ENCODE measurements at places on chromosomes 6 and 20.

GRCh38 chr6:37257320-37257633 is 295 bp upstream of the TBC1D22B start:
- DNase-seq = no peak

DNA sequence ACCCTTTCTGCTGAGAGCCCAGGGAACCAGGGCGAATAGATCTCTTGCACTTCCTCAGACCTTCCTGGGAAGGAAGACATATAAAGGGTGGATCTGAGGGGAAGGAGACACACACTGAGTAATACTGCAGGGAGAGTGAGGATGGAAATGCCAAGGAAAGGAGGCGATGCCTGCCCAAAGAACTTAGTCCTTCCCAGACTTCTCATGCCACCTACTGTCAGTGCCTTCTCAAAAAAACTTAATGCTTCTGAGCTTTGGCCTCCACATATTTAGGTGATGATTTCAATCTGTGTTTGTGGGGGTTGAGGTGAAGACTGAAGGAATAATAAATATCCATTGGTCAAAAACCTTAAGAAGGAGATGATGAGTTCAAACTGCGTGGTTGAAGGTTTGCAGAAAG is 9.7 kb downstream of the BTN3A1 start:
- no peak for DNase-seq

DNA sequence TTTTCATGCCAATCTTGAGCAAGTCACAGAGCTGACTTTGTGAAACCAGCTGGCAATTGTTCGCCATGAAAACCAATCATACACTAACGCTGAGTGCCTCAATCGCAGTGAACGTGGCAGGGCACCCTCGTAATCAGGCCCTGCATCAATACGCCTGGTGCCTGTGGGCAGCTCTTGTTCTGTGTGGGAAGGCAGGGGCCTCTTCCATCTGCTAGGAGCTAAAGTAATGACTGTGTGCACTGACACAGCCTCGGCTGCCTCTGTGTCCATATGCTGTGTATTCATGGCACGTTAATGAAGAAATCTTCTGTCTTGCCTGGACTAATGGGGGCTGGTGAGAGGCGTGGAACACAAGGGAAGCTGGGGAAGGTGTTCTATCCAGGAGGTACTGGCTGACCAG is 27.8 kb upstream of the SYNDIG1 start:
- DNase-seq = no peak

DNA sequence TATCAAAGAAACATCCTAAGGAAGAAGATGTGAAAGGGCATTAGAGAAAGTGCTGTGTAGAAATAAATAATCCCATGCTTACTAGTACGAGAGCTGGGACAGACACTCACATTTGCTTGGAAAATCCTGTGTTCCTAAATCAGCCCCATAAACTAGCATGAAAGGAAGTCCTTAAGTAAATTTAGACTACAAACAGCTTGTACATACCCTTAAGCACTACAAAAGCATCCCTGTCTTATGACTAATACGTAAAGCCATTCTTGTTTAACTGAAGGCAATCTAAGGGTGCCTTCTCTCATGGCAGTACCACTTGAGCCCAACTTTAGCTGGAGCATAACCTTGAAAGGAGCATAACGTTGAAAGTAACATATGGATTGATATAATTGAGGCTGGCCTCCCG is 15.4 kb upstream of the FOXQ1 start:
- no peak for DNase-seq

GRCh38 chr6:39362487-39362865 is 40.0 kb upstream of the KCNK16 start:
- DNase-seq = no peak

DNA sequence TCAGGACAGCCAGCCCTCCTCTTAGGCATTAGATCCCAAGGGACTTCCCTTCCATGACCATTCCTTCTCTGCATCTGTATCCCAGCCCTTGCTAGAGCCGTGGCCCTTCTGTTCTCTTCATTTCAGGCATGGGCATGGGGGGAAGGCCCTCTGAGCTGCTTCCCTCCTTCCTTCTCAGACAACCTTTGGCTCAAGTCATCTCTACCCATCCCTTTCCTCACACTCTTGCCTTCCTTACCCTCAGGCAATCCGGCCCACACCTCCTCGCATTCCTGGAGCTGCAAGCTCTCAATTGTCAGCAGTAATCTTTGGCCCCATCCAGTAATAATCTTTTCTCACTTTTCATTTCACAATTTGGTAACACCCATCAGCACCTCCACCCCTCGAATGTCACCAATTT is 426.9 kb upstream of the JARID2 start:
- DNase-seq = no peak

DNA sequence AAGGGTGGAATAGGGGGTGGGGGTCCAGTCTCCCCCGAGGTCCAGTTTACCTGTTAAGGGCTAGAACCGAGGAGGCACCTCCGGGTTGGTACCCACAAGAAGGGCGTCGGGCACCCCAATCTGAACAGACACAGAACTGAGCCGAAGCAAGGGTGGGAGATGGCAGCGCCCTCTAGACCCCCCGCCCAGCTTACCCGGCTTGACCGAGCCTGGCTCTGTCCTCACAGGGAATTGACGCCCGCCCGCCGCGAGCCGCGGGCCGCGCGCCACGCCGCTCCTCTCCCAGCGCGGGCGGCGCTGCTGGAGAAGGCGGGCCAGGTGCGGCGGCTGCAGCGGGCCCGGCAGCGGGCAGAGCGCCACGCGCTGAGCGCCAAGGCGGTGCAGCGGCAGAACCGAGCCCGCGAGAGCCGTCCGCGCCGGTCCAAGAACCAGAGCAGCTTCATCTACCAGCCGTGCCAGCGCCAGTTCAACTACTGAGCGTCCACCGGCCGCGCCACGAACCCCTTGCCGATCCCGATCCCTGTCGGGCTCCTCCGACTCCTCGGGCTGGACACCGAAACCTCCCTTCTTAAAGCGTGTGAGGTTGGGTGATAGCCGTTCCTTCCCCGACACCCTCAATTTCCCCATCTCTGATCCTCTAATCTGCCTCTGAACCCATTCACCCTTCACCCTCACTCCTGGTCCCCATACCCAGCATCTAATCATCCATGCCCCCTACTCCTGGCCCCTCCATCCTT is 5.9 kb downstream of the TP53INP2 start:
- DNase-seq = peak; percentile 95

DNA sequence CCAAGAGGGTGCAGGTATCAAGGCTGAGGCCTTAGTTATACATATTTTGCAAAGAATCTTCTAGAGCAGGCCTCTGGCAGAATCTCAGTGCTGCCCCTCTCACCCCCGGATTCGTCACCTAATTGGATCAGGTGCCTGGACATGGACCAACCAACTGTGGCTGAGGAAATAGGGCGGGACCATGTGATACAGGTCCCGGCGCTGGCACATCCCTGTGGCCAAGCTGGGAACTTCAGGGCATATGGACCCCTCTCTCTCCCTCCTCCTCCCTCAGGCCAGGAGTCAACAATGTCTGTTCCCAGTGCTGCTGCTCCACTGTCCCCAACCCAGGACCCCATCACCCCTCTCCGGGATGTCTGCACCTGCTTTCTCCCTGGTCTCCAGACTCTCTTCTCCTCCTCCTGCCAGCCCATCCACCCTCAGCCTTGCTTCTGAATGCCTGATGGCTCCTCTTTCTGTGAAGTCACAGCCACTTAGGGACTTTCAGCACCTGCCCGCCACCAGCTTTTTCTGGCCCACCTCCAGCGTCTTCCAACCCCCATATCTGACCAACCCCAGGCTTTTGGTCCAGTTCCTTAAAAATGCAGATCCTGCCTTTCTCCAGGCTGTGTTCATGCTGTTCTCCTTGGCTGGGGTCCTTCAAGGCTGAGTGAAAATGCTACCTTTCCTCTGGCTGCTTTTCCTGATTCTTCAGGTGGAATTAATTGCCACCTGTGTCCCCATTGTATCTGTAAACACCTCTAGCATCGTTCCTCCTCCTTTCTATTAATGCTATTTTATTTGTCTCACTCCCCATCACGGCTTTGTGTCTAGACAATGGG is 19.0 kb upstream of the MLN start:
- DNase-seq = no peak

DNA sequence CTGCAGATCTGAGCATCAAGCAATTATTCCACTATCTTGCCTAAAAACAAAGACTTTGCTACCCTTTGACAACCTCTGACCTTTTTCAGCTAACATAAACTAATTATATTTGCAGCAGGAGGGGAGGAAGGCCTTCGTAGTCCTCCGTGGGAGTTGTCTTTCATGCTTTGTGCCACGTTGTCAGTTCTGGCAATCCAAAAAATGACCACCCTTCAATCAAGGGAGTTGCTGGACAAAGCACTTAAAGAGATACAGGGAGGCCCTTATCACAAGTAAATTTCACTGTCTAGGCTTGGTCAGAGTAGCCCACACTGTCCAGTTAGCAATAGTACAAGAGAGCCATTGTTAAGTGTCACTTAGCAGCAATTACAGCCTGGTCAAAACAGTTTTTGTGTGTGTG is 578.9 kb downstream of the HAO1 start:
- DNase-seq = peak; percentile 79

DNA sequence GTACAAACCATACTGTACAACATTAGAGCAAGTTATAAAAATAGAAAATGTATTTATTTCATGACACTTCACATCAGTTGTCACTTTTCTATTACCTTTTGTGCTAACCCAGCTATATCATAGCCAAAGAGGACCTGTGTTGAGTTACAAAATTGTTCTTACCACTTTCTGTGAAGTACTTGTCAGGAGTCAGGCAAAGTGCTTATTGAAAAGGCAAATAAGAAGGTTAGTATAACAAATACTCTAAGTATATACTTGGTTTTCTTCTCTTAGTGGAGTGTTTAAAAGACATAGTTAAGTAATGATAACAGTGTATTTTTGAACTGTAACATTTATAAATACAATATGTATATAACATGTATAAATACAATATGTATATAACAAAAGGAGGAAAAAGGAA is 88.9 kb downstream of the HIVEP1 start:
- DNase-seq = no peak

DNA sequence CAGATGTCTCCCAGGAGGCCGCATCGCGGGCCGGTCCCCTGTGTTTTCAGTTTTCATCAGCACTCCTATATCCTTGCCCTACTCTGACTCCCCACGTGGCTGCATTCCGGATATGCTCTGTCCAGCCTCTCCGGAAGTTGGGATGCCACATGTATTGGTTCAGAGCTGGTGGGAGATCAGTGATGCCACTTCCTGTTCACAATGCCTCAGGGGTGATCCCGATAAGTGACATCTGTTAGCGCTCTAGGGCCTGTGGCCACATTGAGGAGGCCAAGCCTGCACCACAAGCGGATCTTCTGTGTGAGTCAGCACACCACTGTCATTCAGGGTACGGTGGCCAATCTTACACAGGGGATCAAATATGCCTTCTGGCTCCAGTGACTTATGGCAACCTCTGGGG is 57.8 kb downstream of the PPP1R3G start:
- DNase-seq = no peak

DNA sequence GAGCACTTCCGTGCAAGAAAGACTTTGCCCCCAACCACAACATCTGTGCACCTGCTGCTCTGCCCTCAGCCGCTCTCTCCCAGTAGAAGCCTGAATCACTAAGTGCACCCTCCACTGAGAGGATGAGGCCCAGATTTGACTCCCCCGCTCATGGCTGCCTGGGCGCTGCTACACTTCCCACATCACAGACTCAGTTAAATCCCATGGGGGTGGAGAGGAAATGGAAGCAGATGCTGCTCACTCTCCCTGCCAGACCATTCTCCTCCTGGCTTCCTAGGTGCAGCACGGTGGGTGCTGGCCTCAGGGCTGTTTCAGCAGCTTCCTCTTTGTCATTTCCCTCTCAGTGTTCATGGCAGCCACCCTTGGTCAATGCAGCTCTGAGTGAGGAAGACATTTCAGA is 4.8 kb downstream of the CST5 start:
- peak; percentile 38 for DNase-seq

GRCh38 chr6:42335896-42336295 is 115.8 kb downstream of the TRERF1 start:
- DNase-seq = no peak

DNA sequence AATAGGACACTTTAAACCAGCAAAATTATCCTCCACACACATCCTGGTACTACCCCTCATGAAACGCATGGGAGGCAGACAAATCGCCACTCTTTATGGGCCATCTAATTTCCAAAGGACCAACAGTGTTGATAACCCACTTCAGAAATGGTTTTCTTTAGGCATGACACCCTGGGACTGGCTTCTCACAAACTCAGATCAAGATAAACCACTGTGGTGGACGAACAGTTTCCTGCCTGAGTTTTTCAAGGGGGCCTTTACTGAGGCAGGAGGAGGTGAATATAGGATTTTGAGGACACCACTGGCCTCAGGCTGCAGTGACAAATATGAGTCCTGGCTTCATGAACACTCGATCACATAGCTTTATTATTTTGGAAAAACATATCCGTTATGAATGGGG is 26.0 kb downstream of the TRAM2 start:
- no peak for DNase-seq

- DNase-seq = peak; percentile 41
These were observed 43.6 kb upstream of the SLC32A1 start for GRCh38 chr20:38680500-38681306.

GRCh38 chr6:161417717-161418462 is 144.0 kb upstream of the AGPAT4 start:
- DNase-seq = peak; percentile 63

DNA sequence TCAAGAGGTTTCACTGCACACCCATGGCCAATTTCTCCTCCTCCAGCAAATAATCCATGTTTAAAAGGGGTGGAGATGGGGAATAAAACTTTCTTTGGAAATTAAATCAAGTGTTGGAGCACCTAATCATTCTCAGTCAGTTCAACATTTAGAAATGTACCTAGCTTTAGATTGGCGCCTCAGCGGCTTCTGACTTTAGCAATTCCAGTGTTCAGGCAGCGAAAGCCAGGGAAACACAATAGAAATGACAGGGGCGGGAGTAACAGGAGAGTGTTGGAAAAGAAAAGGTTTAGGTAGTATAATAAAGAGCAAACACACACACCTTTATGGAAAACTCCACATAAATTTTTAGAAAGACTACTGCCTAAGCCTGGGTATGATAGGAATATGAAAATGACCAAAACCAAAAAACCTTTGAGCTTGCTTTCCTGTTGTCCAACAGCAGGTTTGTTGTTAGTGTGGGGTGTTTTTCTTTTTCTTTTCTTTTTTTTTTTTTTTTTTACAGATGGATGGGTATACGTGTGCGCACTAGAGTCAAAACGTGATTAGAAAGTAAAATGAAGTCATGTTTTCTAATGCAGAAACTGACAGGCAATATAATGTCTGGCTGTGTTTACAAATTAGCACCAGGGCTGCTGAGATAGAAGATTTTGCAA is 7.7 kb downstream of the TFAP2A start:
- DNase-seq = no peak

DNA sequence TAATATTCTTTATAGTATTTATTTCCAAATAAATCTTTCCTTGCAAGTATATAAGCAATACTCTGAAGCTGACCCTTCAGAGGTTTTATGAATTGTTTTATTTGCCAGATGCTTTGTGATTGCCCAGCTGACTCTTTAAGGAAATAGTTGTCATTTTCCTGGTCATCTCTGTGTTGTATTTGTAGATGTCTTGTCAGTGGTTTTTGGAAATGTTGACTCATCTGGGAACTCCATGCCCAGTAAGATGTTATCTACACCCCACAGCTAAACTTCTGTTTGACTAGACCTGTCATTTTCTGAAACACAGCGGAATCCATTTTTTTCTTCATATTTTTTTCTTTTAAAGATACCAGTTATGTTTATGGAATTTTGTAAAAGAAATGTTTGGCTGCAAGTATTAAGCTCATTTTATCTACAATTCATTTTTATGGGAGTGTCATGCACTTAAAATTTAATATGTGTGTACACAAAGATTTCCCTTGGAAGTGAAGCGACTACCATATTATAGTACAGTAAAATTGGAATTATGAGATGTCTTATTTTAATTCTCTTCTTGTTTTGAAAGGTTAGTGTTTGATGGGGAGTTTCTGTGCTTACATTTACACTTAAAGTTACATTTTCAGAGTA is 491.0 kb downstream of the NKAIN2 start:
- DNase-seq = no peak

Data from retina (tissue), 1 donor.